Effector memory CD4-positive, alpha-beta T cell (primary cell): ENCODE measurements at places on chromosomes 7 and 10.

GRCh38 chr7:49775949-49776443, 2.6 kb downstream of the VWC2 start:
- no peak for DNase-seq
- no peaks in the 10 kb centered on the region for H3K4me1 ChIP-seq
- H3K27me3 ChIP-seq = peaks cover 11% of the 10 kb centered on the region
- no peaks in the 10 kb centered on the region for H3K36me3 ChIP-seq

DNA sequence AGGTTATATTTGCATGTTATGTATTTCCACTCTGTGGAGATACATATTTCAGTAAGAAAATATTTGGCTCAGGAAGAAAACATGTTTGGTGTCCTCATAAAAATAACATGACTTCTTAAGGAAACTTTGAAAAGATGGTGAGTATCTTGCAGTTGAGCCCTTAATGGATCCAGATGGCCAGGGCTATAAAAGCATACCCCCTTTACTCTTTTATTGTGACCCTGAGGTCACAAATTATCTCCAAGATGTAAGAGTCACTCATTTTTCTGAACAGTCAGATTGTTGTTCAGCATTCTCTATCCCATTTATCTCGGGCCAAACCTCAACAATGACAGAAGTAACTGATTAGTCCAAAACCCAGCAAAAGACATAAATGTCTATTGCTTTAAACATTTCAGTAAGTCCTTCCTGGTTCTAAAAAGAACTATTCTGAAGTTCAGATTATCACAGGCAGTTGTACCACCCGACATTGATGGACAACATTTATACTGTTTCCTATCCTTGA, 539.4 kb downstream of the PARD3 start:
- no peaks in the 10 kb centered on the region for H3K36me3 ChIP-seq
- DNase-seq = no peak
- no peak overlapping the region for H3K27ac ChIP-seq
- H3K4me1 ChIP-seq = no peaks in the 10 kb centered on the region
- no peak overlapping the region for H3K4me3 ChIP-seq

- H3K4me1 ChIP-seq = peaks cover 10% of the 10 kb centered on the region
- no peak overlapping the region for H3K27ac ChIP-seq
- peaks cover 27% of the 10 kb centered on the region for H3K27me3 ChIP-seq
- no peak for DNase-seq
- H3K4me3 ChIP-seq = no peak overlapping the region
- H3K36me3 ChIP-seq = no peaks in the 10 kb centered on the region
Measured at GRCh38 chr7:112199672-112200071, 6.5 kb downstream of the DOCK4 start.

DNA sequence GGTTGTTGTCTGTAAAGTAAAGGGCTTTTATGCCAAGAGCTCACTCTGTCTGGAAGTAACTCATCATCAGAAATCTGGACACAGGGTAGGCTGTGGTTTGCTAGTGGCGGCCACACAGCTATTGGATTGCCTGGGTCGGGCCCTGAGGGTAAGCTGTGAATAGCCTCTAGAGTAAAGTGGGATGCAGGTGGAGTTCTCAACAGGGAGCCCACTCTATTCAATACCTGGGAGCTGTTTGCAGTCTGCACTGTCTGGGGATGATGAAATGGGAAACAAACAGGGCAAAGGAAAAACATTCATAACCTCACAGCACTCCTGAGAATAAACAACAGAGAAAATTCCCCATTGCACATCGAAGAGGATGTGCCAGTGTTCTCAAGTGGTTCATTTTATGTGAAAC, 582.6 kb downstream of the CALN1 start:
- H3K4me3 ChIP-seq = no peak overlapping the region
- no peaks in the 10 kb centered on the region for H3K27me3 ChIP-seq
- no peaks in the 10 kb centered on the region for H3K4me1 ChIP-seq
- DNase-seq = no peak
- H3K36me3 ChIP-seq = no peaks in the 10 kb centered on the region

DNA sequence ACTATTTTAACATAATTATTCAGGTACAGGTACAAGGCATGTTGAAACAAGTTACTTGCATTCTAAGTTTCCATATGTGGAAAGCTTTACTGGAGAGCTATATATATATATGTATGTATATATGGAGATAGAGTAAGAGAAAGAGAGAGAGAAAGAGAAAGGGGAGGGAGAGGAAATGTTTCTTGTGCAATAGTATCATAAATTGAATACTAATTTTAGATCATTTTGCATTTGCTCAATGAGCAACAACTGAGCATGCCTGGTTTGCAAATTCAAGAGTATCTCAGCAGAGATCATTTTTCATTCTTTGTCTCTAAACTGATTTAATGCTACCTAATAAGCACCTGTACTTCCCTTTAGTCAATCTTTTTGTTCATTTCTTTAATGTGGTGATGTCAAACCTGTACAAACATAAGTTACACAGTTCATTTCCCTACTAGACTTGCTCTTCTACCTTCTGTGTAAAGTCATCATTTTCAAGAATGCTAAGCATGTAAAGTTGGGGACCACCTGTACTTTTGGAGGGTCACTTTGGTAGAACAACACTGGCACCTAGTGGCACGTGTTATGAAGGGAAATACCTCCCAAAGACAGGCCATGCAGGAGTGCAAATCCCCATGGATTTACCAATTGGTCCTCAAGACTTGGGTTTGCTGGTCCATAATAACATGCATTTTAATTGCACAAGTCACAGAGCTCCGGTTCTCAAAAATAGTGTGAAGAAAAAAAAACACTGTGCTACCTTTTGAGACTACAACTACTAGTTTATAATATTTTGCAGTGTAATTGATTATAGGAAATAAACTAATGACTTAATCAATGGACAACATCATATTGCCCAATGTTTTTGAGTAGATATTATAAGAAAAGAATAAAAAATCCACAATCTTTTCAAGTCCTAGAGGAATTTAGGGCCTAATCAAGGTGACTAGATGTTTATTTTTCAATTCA, 431.2 kb upstream of the IGFBP3 start:
- no peaks in the 10 kb centered on the region for H3K27me3 ChIP-seq
- no peaks in the 10 kb centered on the region for H3K4me1 ChIP-seq
- H3K4me3 ChIP-seq = no peak overlapping the region
- H3K27ac ChIP-seq = no peak overlapping the region
- no peaks in the 10 kb centered on the region for H3K36me3 ChIP-seq

- H3K36me3 ChIP-seq = no peaks in the 10 kb centered on the region
- H3K4me1 ChIP-seq = peaks cover 7% of the 10 kb centered on the region
- no peaks in the 10 kb centered on the region for H3K27me3 ChIP-seq
- H3K27ac ChIP-seq = peak overlapping the region; percentile 64
- peak overlapping the region; percentile 46 for H3K4me3 ChIP-seq
- DNase-seq = no peak
Measured at GRCh38 chr7:7257899-7258692, 75.8 kb downstream of the C1GALT1 start.

GRCh38 chr10:98030991-98031431, 590 bp upstream of the CRTAC1 start:
- H3K4me1 ChIP-seq = peaks cover 10% of the 10 kb centered on the region
- no peaks in the 10 kb centered on the region for H3K36me3 ChIP-seq
- no peak overlapping the region for H3K27ac ChIP-seq
- no peak for DNase-seq
- no peak overlapping the region for H3K4me3 ChIP-seq

DNA sequence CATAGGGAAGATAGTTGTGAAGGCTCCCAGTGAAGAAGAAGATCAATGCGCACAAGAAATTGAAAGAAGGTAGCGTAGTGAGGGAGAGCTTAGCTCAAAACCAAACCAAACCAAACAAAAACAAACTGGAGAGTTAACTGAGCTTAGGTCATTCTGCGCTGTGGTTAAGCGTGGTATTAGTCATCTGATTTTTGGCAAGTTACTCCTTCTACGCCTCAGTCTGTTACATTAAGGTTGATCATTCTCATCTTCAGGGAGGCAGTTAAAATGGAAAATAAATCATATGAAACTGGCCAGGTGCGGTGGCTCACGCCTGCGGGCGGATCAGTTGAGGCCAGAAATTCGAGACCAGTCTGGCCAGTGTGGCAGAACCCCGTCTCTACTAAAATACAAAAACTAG, 259.7 kb downstream of the EXOC4 start:
- no peak overlapping the region for H3K27ac ChIP-seq
- H3K27me3 ChIP-seq = no peaks in the 10 kb centered on the region
- DNase-seq = no peak

- no peaks in the 10 kb centered on the region for H3K4me1 ChIP-seq
- no peaks in the 10 kb centered on the region for H3K36me3 ChIP-seq
- no peaks in the 10 kb centered on the region for H3K27me3 ChIP-seq
- H3K4me3 ChIP-seq = no peak overlapping the region
- no peak overlapping the region for H3K27ac ChIP-seq
Measured at GRCh38 chr10:81920213-81920829, 45.3 kb downstream of the NRG3 start.

DNA sequence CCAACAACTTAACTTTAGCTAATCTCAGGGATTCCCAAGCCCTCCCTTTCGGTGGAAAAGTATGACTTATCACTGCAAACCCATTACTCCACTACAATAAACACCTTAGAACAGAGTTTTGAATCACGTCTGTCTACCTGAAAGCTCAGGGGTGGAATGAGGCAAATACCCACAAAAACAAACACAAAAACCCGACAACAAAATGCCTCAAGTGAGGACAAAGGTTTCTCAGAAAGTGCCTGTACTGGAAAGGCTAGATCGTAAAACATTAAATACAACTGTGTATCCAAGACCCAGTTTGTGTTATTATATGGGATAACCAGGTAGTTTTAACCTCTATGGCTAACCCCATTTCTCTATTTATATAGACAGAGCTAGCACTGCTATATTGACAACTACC, 26.0 kb downstream of the MKRN1 start:
- no peaks in the 10 kb centered on the region for H3K27me3 ChIP-seq
- peaks cover 34% of the 10 kb centered on the region for H3K36me3 ChIP-seq
- no peak overlapping the region for H3K27ac ChIP-seq
- no peak overlapping the region for H3K4me3 ChIP-seq

- no peak for DNase-seq
- no peaks in the 10 kb centered on the region for H3K4me1 ChIP-seq
- H3K4me3 ChIP-seq = no peak overlapping the region
- H3K36me3 ChIP-seq = no peaks in the 10 kb centered on the region
- no peak overlapping the region for H3K27ac ChIP-seq
- no peaks in the 10 kb centered on the region for H3K27me3 ChIP-seq
Measured at GRCh38 chr10:76991621-76992020, 646.0 kb downstream of the KCNMA1 start.

DNA sequence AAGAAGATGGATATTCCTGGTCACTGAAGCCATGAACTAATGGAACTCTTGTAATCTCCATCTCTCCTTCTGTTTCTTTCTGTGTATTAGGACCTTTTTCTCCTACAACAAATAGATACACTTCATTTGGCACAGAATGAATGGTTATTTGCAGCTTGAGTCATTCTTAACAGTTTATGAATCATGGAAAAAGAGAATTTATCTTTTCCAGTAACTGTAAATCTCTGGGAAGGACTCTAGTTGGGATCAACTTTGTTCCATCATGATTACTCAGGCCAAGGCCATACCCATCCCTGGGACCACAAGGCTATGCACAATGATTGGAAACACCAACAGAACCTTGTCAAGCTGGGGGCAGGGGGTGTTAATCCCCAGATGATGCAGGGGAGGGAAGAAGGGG, 36.1 kb upstream of the MDFIC start:
- DNase-seq = no peak
- H3K27me3 ChIP-seq = no peaks in the 10 kb centered on the region
- no peak overlapping the region for H3K27ac ChIP-seq
- no peaks in the 10 kb centered on the region for H3K4me1 ChIP-seq
- no peak overlapping the region for H3K4me3 ChIP-seq

DNA sequence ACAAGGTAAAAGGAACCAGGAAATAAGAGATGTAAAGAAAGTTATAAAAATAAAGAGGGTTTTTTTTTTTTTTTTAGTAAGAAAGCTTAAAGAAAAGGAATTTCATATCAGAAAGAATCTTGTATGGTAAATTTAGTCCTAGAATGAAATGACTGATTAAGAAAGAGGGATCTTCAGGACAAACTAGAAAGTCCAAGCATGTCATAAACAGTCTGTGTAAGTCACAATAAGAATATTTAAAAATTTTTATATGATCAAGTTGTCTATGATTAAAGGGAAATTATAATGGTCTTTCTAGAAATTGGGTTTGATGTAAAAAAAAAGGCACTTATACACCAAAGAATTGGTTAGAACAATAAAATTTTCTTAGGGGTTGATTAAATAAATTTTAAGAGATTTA, 289.5 kb downstream of the XPNPEP1 start:
- H3K27ac ChIP-seq = no peak overlapping the region
- no peaks in the 10 kb centered on the region for H3K27me3 ChIP-seq
- H3K4me3 ChIP-seq = no peak overlapping the region
- H3K36me3 ChIP-seq = no peaks in the 10 kb centered on the region

- no peak for DNase-seq
- H3K27ac ChIP-seq = no peak overlapping the region
- no peak overlapping the region for H3K4me3 ChIP-seq
- H3K27me3 ChIP-seq = no peaks in the 10 kb centered on the region
Measured at GRCh38 chr10:95573964-95574604, 12.9 kb upstream of the SORBS1 start.

GRCh38 chr10:5678397-5679036, 6.1 kb upstream of the TASOR2 start:
- H3K27ac ChIP-seq = no peak overlapping the region
- H3K4me3 ChIP-seq = no peak overlapping the region
- no peaks in the 10 kb centered on the region for H3K27me3 ChIP-seq
- DNase-seq = no peak
- no peaks in the 10 kb centered on the region for H3K36me3 ChIP-seq

GRCh38 chr7:106393564-106394251, 108.9 kb upstream of the NAMPT start:
- H3K4me1 ChIP-seq = no peaks in the 10 kb centered on the region
- no peak overlapping the region for H3K27ac ChIP-seq
- no peak overlapping the region for H3K4me3 ChIP-seq

- H3K4me3 ChIP-seq = no peak overlapping the region
- no peaks in the 10 kb centered on the region for H3K27me3 ChIP-seq
- no peaks in the 10 kb centered on the region for H3K4me1 ChIP-seq
- no peak for DNase-seq
Measured at GRCh38 chr7:17084166-17084475, 202.3 kb upstream of the AGR3 start.

- peak; percentile 73 for DNase-seq
- H3K36me3 ChIP-seq = no peaks in the 10 kb centered on the region
- no peak overlapping the region for H3K4me3 ChIP-seq
- peaks cover 6% of the 10 kb centered on the region for H3K4me1 ChIP-seq
Measured at GRCh38 chr7:38215735-38216670, 38.0 kb downstream of the STARD3NL start.

DNA sequence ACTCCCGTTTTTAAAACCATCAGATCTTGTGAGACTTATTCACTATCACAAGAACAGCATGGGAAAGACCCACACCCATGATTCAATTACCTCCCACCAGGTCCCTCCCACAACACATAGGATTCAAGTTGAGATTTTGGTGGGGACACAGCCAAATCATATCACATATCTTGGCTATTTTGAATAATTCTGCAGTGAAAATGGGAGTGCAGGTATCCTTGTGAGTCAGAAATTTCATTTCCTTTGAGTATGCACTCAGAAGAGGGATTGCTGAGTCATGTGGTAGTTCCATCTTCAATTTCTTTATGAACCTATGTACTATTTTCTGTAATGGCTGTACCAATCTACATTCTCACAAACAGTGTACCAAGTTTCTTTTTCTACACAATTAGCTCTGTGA, 125.8 kb downstream of the ANKRD7 start:
- H3K27ac ChIP-seq = no peak overlapping the region
- H3K27me3 ChIP-seq = no peaks in the 10 kb centered on the region
- no peaks in the 10 kb centered on the region for H3K36me3 ChIP-seq

GRCh38 chr7:139358541-139359365, 941 bp upstream of the LUC7L2 start:
- peak overlapping the region; percentile 97 for H3K27ac ChIP-seq
- H3K4me1 ChIP-seq = peaks cover 12% of the 10 kb centered on the region
- peaks cover 3% of the 10 kb centered on the region for H3K36me3 ChIP-seq

GRCh38 chr10:50470798-50471582, 152.8 kb downstream of the SGMS1 start:
- H3K4me3 ChIP-seq = no peak overlapping the region
- no peaks in the 10 kb centered on the region for H3K36me3 ChIP-seq
- no peak for DNase-seq
- H3K4me1 ChIP-seq = peaks cover 6% of the 10 kb centered on the region
- H3K27ac ChIP-seq = no peak overlapping the region
